Activated CD4-positive, alpha-beta T cell treated with anti-CD3 and anti-CD28 coated beads, Interleukin-10, Interleukin-2, amounts not matched to agents 100 ng/mL and 50 ng/mL, durations not matched to agents 16 hours and 8 hours (primary cell): ENCODE measurements at places on chromosomes 3 and 15.

DNA sequence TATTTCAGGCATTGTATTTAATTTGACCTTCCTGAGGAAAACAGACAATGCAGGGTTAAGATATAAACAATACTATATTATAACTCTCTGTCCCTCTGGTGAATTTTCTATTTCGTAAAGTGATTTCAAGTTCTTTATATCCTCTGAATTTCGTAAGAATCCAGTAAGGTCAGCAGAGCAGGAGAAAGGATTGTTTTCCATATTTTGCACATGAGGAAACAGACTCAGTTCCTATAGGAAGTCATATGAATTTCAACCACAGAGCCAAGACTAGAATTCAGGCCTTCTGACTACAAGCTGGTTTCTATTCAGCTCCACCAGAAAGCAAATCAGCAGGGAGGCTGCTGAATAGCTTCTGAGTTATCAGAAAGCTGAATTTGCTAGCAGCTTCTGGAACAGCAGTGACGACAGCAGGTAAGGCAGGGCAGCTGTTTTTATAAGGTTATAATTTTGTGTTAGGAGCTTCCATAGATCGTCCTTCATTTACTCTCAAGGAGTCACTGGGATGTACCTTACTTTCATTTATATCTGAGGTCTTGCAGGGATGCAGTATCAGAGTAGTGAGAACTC, 11.1 kb upstream of the PLAAT1 start:
- no peak for DNase-seq

- no peak for DNase-seq
Measured at GRCh38 chr3:161108840-161109239, 3.7 kb upstream of the B3GALNT1 start.

- no peak for DNase-seq
Measured at GRCh38 chr3:16174026-16174355, 489 bp upstream of the GALNT15 start.

DNA sequence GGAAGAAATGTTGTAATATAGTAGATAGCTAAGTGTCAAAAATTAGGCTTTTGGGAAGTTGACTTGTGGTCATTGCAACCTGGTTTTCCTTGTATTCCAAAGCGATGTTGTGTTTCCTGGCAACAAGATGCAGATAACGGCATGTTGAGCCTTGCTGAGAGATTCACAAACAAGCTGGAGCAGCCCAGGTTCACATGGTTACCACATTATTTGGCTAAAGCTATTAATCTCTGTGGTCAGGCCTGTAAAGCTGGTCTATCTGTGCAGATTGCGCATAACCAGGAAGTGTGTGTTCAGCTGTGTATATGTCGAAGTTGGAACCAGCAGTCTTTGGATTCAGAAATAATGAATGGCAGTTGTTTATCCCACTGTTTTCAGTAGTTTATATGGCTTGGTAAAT, 6.6 kb downstream of the TIPARP start:
- DNase-seq: no peak

DNA sequence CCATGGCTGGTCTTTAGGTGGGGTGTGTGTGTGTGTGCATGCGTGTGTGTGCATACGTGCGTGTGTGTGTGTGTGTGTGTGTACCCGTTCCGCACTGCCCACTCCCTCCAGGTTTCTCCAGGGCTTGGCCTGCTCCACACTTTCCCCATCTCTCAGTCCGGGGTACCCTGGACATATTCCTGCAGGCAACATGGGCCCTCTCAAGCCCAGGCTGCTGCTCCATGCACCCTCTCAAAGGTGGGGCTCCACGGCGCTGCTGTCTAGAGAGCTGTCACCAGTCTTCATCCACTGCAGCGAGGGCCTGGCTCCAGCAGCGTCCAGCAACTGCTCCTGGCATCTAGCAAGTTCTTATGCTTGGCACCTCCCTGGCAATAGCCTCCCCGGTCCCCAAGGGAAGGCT, 86.1 kb downstream of the ATP10A start:
- DNase-seq: no peak

DNA sequence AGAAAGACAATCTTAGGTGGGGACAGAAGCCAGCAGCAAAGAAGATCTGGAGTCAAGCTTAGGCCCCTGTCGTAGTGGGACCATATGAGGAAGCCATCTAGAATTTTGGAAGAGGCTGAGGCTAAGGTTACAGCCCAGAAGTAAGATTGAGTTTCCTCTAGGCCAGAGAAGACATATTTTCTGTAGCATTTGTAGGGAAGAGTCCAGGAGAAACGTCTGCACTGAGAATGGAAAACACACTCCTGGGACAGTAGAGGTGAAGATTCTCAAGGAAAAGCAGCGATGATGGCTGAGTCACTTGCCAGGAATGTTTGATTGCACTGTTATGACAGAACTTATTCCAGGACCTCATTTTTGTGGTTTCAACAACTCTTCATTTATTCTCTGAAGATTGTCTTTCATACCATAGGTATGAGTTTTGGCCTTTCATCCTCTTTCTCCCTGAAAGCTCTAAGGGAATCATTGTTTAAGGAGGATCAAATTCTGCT, 107.2 kb downstream of the GTPBP8 start:
- no peak for DNase-seq

DNA sequence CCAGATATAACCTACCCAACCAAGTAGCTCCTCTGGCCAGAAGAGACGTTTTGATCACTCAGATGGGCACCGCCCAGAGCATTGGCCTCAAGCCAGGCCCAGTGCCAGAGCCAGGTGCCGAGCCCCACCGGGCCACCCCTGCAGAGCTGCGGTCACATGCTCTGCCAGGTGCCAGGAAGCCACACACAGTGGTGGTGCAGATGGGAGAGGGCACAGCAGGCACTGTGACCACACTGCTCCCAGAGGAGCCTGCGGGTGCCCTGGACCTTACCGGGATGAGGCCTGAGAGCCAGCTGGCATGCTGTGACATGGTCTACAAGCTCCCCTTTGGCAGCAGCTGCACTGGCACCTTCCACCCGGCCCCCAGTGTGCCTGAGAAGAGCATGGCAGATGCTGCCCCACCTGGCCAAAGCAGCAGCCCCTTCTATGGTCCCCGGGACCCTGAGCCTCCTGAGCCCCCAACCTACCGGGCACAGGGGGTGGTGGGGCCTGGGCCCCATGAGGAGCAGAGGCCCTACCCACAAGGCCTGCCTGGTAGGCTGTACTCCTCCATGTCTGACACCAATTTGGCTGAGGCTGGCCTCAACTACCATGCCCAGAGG, 19.1 kb upstream of the APEH start:
- no peak for DNase-seq

DNA sequence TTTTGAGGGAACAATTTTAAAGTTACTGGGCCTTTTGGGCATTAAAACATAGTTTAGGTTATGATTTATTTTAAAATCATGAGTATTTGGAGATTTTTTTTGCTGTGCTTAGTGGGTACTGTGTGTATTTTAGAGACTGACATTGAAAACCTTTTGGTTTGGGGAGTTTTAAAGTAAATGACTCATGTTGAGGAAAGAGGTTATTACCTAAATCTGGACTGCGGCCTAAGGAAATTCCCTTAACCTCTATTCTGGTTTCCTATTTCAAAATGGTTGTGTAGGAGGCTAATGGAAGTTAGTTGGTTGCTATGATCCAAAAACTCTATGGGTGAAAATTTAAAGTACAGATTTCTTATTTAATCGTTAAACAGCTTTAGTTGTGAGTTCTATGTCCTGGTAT, 57.3 kb upstream of the DPH6 start:
- peak; percentile 13 for DNase-seq

- DNase-seq: peak; percentile 9
Measured at GRCh38 chr3:130242850-130243569, 102.5 kb upstream of the COL6A5 start.

DNA sequence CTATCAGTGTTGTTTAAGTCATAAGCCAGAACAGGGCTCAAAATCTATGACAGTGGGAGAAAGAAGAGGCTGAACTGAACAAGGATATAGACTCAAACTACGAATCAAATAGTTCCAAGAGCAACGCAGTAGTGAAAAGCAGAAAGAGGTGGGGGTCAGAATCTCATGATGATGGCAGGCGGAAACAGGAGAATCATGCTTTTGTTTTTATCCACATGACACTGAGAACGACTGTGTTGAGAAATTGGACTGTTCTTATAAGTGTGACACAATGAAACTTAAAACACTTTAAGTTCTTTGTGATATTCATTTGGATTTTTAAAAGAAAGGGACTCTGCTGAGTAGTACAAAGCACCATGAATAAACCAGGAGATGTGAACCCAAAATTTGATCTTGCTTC, 309.4 kb downstream of the ULK4 start:
- DNase-seq: no peak

GRCh38 chr3:186307594-186308221, 54.3 kb downstream of the DGKG start:
- peak; percentile 9 for DNase-seq

- no peak for DNase-seq
Measured at GRCh38 chr3:46466273-46466672, 1.6 kb upstream of the LTF start.

DNA sequence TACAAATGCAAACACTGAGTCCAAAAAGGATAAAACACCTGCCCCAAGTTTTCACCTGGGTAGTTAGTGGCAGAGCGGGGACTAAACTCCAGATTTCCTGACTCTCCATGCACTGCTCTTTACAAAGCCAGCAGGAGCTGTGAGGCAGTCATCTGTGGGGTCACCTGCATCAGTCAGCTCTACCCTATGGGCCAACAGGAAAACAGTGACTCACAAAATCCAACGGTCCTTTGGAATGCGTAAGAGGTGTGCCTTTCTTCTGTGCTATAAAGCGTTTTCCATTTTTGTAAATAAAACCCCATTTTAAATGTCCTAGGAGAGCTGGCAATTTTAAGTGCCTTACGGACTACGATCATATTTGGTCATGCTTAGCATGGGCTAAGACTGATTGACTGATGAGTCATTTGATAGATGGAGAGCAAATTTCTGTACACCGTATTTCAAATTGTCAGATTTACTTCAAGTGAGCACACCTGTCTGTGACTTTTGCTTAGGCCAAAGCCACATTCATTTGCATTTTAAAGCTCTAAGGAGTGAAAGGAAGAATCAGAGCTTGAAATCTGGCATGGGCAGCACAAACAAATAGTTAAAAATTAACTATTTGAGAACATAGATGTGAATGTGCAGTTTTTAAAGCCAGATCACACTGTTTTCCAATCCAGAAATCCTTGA, 4.4 kb upstream of the COL8A1 start:
- DNase-seq: no peak

DNA sequence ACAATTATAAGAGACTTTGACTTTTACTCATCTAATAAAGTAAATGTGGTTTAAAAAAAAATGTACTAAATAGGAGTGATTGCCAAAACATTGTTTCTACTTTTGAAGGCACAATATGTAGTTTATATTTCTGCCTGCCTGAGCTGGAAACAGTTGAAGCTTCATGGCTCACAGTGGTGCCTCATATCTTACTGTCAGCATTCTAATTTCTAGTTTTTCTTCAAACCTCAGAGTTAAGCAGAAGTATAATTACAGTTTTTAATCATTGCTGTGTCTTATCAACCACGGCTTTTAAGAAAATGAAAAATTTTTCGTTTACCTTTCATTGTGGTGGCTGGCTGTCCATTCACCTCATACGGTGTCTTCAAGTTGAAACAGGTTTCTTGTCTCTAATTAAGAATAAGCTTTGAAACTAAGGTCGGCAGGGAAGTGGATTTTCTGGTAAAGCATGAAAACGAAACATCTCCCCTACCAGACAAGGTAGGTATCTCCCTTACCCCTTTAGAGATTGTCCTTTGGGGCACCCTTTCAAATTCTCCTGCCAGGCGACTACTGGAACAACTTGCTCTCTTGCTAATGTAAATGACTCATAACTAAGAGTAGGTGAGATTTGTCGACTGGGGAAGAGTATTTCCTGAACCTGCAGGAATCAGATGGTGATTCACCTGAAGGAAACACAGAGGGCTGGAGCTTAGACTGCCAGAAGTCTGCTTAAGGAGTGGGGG, at the start of gene GPR87:
TSS of gene GPR87 (minus strand) at position 554 of the 725 bp plus-strand sequence. CDS start 16,720 bp downstream, outside the sequence.
- DNase-seq: peak; percentile 86

DNA sequence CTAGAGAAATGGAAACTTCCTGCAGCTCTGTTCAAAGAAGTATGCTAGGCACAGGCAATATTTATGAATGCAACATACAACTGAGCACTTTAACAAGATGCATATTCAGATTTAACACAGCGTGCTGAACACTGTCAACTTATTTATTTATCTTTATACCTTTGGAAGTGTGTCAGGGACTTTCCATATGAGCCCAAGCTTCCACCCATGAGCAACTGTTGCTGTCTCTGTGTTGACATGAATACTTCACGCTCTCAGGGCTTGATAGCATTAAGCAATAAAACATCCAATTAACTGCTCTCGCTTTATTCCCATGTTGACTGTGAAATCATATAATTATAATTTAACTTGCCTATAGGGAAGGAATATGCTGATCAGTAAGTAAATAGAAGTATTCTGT, 116.6 kb upstream of the ROBO1 start:
- no peak for DNase-seq

DNA sequence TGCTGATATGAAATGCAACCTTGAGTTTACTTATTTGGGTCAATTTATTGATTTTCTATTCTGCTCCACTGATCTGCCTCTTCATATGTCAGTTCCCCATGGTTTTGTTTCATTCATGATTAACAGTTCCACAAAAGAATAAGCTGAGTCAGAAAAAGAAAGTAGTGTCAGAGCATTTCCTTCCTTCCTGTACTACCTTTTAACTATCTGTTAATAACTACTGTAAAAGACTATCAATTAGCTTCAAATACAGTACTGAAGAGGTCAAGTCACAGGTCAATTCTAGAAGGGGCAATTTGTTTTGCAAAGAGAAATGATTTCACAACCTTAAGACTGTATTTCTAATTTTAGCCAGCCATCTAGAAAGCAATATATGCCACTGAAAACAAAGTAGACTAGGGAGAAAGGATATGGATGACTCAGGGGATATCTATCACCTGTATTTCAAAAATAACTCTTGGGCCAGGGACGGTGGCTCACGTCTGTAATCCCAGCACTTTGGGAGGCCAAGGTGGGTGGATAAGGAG, 129.5 kb downstream of the TFDP2 start:
- peak; percentile 53 for DNase-seq

DNA sequence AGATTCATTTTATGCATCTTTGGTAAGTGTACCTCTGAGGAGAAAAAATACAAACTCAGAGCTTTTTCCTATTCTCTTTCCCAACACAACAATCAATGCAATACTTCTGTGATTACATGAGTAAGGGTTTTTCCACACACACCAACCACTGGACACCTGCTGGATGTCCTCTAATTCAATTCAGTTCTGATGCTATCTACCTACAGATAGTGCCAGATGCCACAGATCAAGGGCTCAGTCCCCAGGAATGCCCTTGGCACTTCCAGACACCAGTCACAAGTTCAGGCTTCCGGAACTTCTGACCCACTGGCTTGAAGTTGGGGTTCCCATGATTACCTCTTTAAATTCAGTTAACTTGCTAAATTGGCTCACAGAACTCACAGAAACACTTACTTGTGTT, 511.5 kb downstream of the AGBL1 start:
- DNase-seq: no peak

- DNase-seq: peak; percentile 63
Measured at GRCh38 chr15:89197503-89197971, 23.8 kb downstream of the RLBP1 start.

DNA sequence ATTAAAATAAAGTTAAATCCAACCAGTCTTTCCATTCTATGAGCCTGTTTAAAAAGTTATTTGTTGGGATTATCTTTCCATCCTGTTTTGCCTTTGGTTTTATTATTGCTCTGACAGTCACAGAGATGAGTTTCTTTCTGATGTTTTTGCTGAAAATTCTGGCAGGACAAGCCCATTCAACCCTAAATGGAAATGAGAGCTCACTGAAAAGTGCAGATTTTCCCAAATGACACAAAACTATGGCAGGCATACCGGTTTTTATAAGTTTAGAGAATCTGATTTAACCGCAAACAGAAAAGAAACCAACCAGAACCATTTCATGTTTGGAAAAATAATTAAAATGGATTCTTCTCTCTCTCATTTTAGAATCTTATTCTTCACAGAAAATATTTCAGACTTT, 238.1 kb upstream of the SGO1 start:
- no peak for DNase-seq
